Fibroblast of gingiva (primary cell): ENCODE measurements at places on chromosomes 6 and 20.

DNA sequence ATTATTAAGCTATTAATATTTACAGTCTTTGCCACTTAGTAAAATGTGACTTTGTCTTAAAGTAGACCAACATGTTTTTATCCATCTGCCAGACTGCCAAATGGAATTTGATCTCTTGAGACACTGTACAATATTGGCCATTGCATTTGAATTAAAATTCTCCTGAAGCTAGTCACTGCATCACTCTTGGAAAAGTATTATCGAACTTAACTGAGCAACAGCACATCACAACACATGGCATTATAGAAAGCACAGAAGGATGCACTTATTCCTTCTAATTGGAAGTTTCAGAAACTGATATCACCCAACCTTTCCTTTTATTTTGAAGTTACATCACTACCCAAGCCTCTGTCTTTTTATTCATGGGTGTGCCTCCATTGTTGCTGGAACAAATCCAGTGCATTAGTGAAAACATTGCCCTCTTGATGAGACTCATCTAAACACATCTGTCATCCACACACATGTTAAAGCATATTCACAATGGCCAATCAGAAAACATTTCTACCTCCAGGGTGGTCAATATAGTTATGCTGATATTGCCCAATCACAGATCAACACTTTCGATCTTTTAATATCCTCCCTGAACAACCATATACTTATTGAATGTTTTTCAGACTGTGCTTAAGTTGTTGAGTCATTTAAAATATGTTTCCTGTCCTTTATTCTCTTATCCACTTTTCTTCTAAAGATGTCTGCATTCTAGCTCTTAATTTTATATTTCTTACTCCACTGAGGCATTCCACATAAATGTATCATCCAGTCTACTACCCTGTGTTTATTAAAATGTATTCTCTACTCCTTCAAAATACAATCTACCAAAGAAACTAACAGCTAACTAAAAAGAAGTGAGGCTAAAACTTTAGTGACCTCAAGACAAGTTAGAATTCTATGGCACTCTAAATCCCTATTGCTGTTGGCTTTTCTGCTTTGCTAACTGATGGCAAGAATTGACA lies 535.0 kb downstream of the RFPL4B start:
- peak; percentile 51 for DNase-seq

DNA sequence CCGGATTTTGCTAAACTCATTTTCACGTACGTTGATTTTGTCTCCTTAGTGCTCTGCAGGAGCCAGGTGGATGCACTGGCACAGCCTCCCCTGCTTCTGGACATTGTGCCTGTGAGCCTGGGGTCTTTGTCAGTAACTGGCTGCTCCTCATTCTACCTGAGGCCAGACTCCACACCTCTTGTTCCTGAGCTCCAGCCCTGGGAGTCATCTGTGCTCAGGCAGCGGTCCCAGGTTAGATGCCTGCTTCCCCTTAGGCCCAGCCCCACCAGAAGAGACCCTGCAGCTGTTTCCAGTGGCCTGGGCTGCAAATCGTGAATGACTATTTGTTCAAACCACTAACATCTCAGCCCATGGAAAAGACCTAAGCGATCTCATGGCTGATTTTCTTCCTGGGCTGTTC lies 129.1 kb downstream of the ERMARD start:
- DNase-seq, result no peak

- no peak for DNase-seq
These were observed 13.2 kb upstream of the VAPB start for GRCh38 chr20:58375759-58376352.

GRCh38 chr6:140957386-140957785 lies 1175.3 kb upstream of the GJE1 start:
- no peak for DNase-seq

DNA sequence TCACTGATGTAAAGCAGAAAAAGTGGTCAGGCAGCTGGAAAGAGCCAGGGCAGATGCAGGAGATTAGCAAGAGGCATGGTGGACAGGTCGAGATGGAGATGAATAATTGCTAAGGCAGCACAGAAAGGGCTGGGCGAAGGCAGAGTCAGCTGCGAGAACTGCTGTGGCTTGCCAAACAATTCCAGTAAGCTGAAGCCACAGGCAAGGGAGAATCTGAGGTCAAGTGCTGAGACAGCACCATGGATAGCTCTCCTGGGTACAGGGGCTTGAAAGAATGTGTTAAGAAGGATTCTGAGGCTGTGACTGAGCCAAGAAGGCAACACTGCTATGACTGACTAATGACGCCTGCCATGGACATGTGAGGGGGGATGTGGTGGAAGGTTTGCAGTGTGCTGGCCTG lies 220.8 kb upstream of the FOXA2 start:
- peak; percentile 62 for DNase-seq

DNA sequence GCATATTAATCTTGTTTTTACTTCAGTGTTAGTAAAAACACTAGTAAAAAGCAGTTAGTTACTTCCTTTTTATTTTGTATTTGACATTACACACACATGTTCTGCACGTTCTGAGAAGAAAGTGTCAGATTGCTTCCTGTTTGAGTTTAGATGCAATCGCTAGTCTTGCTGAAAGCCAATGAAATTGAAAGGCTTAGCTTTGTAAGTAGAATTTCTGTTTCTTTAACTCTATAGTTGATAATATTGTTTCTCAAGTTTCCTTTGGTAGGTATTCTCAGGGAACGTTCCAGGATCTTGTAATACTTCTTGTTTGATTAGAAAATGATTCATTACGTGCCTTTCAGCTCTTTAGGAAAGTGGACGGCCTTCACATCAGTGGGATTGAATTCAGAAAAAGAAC lies 55.0 kb downstream of the CDKAL1 start:
- DNase-seq, result no peak

GRCh38 chr6:138618168-138618567 lies 118.9 kb upstream of the NHSL1 start:
- DNase-seq, result no peak

DNA sequence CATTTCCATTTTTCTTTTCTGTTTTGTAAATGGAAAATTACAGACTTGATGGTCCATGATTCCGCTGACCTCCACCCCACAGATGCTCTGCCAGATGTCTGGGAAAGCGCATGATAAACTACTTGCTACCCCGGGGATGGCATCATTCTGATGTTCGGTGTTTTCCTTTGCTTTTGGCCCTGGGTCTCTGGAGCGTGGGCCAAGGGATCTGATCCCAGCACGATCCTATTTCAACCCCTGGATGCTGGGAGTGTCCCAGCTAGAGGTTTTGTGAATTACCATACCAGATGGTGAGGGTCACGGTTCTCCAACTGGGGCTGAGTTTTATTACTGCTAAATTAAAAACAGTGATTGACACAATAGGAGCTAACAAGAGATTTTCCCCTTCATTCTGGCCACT lies 25.2 kb upstream of the MYLIP start:
- peak; percentile 33 for DNase-seq

GRCh38 chr6:45423111-45423823 lies 45.5 kb upstream of the SUPT3H start:
- DNase-seq, result peak; percentile 48

- no peak for DNase-seq
These were observed 65.4 kb downstream of the RPRD1B start for GRCh38 chr20:38098952-38099351.

DNA sequence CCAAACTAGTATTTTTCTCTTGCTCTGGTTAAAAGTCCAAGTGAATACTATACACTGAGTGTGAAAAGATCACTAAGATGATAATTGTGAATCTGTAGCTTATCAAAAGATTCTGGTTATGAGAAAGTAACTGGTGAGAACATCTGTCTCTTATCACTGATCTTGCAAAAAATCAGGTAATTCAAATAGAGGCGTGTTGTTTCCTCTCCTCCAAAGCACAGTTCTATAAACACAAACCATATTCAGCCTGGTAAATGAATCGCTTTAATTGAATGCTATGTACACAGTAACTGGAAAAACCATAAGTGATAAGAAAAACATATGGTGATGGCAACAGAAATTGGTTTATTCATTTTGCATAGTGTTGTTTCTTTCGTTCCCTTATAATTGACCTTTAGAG lies 161.0 kb downstream of the RALGAPA2 start:
- no peak for DNase-seq

DNA sequence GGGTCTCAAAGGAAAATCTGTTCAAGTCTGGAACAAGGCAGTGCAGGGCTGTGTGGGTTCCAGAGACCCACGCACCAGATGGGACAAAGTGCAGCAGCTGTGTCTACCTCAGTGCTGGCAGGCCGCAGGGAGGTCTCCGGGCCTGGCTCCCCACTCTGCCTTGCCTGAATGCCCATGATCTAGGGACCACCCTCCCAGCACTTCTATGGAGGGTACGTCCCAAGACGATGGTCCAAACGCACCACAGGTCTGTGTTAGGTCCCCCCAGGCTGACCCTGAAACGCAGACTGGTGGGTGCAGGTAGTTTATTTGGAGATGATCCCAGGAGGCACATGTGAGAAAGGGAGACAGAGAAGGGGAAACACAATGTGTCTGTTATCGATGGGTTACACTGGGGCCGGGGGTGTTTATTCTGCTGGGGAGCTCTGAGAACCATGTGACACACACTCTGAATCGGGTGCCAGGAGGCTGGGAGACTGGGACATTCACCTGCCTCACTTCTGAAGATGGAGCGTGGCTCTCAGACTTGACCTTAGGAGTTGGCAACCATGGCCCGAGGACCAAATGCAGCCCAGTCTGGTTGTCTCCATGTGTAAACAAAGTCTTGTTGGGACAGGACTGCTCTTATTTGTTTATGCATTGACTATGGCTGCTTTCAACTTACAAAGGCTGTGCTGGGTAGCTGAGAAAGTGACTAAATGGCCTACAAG lies 21.7 kb downstream of the CST9L start:
- no peak for DNase-seq

- DNase-seq, result no peak
These were observed 9.3 kb downstream of the DUSP15 start for GRCh38 chr20:31861135-31861384.

DNA sequence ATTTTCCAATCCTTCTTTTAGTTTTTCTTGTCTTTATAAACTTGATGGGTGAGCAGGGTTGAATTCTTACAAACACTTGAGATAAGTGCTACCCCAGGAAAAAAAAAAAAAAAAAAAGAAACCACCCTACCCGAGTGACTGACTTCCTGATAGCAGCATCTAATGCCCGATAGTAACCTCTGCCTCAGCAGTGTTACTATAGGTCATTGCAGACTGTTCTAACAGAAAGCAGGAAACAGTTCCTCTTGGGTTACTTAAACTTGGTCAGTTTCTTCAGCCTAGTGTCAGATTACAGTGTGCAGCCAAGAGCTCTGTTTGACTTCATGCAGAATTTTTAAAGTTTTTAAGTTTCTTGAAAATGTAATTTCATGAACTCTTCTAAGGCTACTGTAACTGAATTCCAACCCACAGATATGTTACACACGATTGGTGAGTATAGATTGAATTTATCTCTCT lies 2.1 kb downstream of the MYLIP start:
- peak; percentile 81 for DNase-seq

DNA sequence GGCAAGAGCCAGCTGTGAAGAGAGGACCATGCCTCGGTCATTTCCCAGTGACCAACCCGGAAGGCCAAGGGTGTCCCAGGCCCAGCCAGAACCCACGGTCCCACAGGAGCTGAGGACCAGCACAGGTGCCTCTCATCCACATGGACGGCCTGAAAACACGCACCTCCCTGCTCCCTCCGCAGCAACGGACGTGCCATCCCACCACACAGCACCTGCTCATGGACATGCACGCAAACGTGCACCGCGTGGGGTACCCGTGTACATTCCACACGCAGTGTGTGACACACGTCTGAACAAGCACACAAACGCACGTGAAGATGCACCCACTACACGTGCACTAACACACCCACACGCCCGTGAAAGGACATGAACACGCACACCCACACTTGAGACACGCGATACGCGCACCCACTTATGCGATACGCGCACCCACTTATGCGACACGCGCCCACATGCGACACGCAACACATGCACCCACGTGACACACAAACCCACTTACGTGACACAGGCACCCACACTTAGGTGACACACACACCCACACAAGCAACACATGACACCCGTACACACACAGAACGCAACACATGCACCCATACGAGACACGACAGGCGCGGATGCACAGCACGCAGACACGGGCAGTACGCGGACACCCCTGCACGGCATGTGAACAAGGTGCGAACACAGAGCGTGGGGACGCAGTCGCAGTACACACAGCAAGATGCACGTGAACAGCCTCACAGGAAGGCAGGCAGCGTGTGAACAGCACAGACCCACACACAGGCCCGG lies 30.1 kb downstream of the LAMA5 start:
- no peak for DNase-seq

- no peak for DNase-seq
These were observed 8.5 kb downstream of the ABCC10 start for GRCh38 chr6:43435682-43436437.

- DNase-seq, result no peak
These were observed 17.9 kb downstream of the MAVS start for GRCh38 chr20:3864518-3864917.

DNA sequence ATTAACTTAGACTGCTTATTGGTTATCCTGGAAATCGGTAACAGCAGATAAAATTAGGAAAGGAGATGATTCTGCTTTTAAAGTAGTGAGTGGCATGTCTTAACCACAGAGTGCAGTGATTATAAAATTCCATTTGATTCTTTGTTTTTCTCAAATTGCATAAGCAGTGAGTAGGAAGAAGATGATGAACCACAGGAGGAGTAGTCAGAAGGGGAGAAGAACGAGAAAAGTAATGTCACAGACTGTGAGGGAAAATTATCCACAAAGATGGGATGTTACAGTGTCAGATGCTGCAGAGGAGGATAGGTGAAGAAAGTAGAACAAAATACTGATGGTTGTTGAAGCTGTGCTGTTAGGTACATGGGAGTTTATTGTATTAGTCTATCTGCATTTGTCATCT lies 63.0 kb downstream of the ITCH start:
- no peak for DNase-seq

- no peak for DNase-seq
These were observed 4.9 kb upstream of the CDSN start for GRCh38 chr6:31125162-31125561.
